A549 treated with AZD2906 at 1 μM for 4 hours (cell line): ENCODE measurements at places on chromosomes 11 and 22. TPM values are rescaled to one million over a fixed set of nuclear protein-coding genes. Genes with fewer than 3 reads are reported as not detected.

The TENM4 gene
- total RNA-seq = 0.07 to 0.30 TPM (median 0.11 TPM) in 5 replicates

The SLCO2B1 gene
- total RNA-seq = 2.9 to 4.4 TPM (median 3.3 TPM) in 5 replicates

The OR5B21 gene
- total RNA-seq = not detected in 5 replicates

The ACTN3 gene
- total RNA-seq = 0.02 to 0.10 TPM (median 0.09 TPM) in 4 of 5 replicates, not detected in the other

The SPCS2 gene
- total RNA-seq = 234 to 354 TPM (median 245 TPM) in 5 replicates

The NLRP14 gene
- total RNA-seq = not detected in 5 replicates

The CPT1B gene
- total RNA-seq = 5.8 to 14.7 TPM (median 12.1 TPM) in 5 replicates

The PKNOX2 gene
- 0.02 TPM in 1 of 5 replicates, not detected in the others for total RNA-seq

The PRRG4 gene
- 1.8 to 2.3 TPM (median 2.0 TPM) in 5 replicates for total RNA-seq

The NEFH gene
- total RNA-seq = 0.08 to 0.19 TPM (median 0.12 TPM) in 5 replicates

The LYVE1 gene
- 0.48 to 1.2 TPM (median 0.59 TPM) in 5 replicates for total RNA-seq

The DEFB131B gene
- not detected in 5 replicates for total RNA-seq

The MRGPRF gene
- 0.07 TPM in 3 of 5 replicates, not detected in the others for total RNA-seq

The NRIP3 gene
- total RNA-seq = 0.53 to 1.2 TPM (median 0.65 TPM) in 5 replicates

The SCUBE1 gene
- total RNA-seq = 0.06 to 0.24 TPM (median 0.15 TPM) in 5 replicates

The OR8D4 gene
- not detected in 5 replicates for total RNA-seq
